ENCODE measurements at places on chromosomes 2 and 18.
A peak's percentile ranks its signal among the peaks of the same experiment; 100 is the strongest.

DNA sequence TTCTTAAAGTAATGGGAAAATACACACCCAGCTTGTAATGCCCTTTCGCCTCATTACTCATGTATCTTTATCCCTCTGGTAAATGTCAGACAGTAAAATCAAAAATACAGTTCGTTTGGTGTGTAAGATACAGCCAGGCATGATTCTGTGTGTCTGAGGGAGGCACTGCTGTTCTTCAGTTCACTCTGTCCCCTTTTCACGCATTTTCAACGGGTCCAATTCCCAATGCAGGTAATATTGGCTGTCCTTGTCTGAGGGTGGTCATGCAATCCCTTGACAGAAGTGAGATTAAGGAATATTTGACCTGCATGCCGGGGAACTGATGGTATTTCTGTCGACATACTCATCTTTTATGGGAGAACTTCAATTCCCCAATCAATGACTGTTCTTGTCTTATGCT lies 587.2 kb upstream of the NXPH2 start:
- no peak for DNase-seq

GRCh38 chr2:192487636-192488035 lies 292.9 kb upstream of the TMEFF2 start:
- DNase-seq = no peak

DNA sequence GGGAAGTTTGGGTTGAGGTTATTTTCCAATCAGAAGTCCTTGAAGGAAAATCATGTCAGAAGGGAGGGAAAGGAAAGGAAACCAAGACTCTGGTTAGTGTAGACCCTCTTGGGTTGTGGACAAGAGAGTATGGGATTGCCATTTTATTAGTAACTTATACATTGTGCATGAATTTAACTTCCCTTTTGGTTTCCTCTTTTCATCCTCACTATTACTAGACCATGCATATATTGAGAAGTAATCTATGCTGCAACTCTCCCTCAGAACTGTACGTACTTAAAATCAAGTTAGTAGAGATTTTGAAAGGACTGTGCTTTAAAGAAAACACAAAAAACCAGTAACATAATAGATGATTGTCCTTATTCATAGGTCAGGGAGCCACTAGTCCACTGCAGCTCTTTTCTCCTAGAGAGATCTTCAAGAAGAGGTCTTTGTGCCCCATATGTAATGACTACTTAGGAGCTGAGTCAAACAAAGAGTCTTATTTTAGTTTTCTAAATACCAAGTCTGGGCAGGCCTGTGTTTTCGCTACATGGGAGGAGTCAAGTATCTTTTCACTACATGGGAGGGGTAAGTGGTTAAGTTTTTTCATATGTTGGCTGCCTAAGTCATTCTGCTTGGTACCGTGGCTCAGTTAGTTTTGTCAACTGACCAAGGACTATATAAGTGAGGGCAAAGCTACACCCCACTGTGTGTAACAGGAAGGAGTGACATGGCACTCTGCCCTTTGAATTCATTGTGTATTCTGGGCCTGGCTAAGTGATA lies 25.2 kb upstream of the FAM117B start:
- DNase-seq = no peak

GRCh38 chr18:22296304-22296703 lies 121.4 kb downstream of the CTAGE1 start:
- no peak for DNase-seq

GRCh38 chr18:76496194-76496890 lies 1.3 kb upstream of the ZNF516 start:
- DNase-seq = peak; percentile 69

- no peak for DNase-seq
Observed at GRCh38 chr2:237568121-237568660, 1.8 kb downstream of the PRLH start.

DNA sequence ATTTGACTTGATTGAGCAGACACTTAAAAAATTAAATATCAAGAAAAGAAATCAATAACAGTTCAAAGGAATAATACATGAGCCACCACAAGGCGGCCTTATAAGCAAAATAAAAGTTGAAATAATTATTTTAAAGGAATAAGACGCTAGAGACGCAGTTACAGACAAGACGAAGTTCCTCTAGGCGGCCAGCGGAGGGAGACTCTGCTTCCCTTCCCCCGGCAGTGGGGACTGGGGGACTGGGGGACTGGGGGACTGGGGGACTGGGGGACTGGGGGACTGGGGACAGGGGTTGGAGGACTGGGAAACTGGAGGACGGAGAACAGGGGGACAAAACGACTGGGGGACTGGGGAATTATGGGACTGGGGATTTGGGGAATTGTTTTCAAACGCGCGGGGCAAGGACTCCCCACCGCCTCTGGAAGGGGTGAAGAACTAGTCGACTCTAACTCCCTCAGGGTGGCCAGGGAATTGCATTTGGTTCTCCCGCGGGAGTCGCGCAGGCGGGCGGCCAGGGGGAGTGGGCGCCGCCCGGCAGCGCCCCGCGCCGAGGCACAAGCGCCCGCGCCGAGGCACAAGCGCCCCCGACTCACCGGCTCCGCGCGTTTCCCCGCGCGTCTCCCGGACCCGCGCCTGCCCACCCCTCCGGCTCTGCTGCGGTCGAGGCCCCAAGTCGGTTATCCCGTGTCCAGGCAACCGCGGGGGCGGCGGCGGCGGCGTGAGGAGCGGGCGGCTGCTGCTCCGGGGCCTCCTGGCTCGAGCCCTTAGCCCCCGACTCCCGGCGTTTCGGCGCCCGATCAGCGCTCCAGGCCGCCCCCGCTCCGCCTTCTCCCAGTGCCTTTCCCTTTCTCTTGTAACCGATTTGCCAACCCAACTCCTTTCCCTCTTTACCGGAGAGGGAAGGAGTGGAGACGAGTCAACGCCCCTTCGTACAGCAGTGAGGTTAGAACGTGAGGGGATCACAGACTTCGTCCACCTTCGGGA lies at the start of gene CCDC178:
TSS of gene CCDC178 (minus strand) at position 662 of the 984 bp plus-strand sequence. CDS start 28,633 bp downstream, outside the sequence.
- peak; percentile 39 for DNase-seq

DNA sequence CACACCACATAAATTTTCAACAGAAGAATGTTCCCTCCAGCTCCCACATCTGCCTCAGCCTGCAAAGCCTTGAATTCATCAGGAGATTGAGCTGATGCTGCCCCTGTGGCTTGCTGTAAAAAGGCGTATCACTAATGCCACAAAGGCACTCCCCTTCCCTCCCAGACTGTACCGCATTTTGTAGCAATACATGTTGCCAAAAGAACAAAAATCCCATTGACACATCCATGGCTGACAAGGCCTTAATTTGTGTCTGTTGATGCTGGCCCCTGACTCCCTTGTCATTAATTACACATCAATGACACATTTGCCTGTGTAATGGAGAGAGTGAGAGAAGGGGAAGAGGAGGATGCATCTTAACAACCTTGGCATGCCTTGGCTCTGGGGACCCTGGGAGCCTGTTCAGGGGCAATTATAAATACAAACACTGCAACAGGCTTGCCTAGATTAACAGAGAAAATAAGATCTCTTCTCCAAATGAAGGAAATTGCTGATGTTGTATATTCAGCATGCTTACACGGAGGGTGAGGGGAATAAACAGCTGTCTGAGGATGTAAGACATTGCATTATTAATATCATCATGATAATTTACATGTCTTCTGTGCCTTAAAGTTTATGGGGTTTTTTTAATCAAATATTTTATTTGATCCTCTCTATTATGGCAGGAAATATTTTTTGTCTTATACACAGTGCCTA lies 264.0 kb downstream of the SUCLG1 start:
- DNase-seq = no peak

DNA sequence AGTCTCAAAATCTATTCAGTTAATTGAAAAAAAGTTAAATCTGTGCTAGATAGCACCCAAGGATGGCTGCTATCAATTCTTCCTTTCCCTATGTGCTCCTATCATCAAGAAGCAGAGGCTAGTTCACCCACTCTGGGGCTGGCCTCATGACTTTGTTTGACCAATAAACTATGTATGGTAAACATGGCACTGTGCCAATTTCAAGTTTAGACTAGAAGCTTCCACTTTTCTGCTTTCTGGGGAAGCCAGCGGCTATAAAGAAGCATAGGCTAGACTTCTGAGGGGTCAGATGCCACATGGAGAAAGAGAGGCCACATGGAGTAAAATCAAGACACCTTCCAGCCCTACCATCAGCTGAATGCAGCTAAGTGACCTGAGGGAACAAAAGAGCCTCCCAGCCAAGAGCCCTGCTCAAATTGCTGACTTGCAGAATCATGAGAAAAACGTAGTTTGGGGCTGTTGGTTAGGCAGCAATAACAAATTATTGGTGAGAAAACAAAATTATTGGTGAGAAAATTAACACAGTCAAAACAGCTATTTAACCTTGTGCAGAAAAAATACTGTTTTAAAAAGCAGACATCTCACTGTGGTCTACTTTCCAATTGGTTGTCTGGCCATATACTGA lies 86.5 kb upstream of the SLC14A2 start:
- DNase-seq = no peak

Data from adrenal gland (tissue), 19 donors.